ENCODE measurements at places on chromosomes 2 and 18.

GRCh38 chr2:6945821-6946220, 28.6 kb downstream of the RNF144A start:
- DNase-seq: no peak

GRCh38 chr18:55243857-55244256, 284.6 kb upstream of the CCDC68 start:
- no peak for DNase-seq

- no peak for DNase-seq
Measured at GRCh38 chr18:35029770-35030169, 11.4 kb upstream of the MAPRE2 start.

DNA sequence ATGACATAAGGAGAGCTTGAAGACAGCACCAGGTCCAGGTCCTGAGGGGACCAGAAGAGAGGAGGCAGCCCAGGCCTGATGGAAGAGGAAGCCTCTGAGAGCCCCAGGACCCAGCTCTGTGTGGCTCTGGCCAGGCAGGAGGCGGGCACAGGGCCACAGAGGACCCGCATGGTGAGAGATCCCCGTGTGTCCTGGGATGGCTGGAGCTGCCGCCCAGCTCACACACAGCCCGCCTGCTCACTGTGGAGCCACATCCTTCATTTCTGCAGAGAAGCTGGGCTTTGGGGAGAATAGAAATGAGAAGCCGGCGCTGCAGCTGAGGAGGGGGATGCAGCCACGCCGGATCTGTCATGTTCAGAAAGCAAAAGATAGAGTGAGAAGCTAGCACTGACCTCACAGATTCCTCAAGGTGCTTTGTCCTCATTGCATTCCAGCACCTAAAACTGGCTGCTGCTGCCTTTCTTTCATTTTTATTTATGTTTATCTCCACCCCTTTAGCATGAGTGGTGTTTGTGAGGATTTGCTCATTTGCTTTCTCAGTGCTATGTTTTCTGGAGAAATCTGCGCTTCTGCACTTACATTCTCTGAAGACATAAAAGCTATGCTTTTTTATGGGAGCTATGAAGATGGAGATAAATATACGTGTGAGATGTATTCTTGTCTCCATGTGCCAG, 307.6 kb upstream of the MYT1L start:
- no peak for DNase-seq

- no peak for DNase-seq
Measured at GRCh38 chr18:36153771-36154170, 24.1 kb downstream of the ELP2 start.

- DNase-seq: no peak
Measured at GRCh38 chr2:160516547-160517365, 23.1 kb upstream of the RBMS1 start.

- no peak for DNase-seq
Measured at GRCh38 chr2:73069855-73070642, 1.5 kb downstream of the SFXN5 start.

DNA sequence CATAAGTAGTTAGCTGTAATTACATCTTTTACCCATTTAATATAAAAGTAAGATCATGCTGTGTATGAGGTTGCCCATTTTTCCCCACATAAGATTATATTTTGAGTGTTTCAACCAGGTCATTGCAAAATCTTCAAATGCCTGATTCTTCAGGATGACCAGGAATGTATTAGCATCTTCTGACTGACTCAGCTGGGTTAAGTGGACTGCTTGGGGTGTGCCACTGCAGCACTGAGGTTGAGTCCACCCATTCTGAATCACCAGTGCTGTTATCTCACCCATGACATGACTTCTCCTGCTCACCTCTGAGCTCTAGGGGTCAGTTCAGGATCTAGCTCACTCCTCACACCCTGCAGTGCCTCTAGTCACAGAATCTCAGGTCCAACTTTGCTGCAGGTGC, 576.7 kb upstream of the ZEB2 start:
- DNase-seq: no peak

DNA sequence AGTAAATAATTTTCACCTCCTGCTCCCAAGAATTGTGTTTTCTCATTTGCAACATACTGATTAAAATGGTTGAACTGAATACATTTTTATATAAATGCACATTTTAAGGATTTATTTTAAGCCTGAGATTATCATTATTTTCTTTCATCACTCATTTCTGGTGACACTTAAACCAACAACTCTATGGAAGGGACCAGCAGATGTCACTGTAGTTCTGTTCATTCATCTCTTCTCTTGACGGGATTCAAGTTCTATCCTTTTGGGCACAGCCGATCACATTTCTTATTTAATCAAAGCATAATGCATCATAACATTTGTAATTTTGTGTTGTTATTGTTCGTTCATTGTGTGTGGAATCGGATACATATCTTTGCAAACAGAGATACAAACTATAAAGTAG, 417.9 kb downstream of the HRH4 start:
- no peak for DNase-seq

- no peak for DNase-seq
Measured at GRCh38 chr18:7116792-7117389, 706 bp downstream of the LAMA1 start.

- DNase-seq: no peak
Measured at GRCh38 chr2:27831279-27832050, 58.7 kb downstream of the RBKS start.

- no peak for DNase-seq
Measured at GRCh38 chr18:50832754-50833153, 12.9 kb upstream of the MRO start.

DNA sequence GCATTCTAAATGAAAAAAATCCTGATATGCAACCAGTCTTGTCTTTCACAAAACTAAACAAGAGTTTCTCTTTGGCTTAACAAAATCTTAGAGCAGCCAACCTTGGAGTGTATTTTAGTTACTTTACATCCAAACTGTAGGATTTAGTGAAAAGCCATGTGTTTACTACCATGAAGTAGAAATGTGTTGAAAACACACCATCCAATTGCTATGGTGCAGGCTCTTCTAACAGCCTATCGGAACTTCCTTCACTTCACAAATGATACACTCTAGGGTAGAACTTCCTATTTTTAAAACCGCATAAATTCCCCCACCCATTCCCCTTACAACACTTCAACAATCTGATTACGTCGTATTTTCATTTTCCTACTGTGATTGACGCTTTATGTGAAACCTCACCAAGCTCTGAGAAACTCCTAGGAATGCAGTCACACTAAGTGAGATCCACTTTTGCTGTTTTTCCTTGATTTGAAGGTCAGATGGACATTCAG, 74.4 kb upstream of the MAP4K4 start:
- no peak for DNase-seq

DNA sequence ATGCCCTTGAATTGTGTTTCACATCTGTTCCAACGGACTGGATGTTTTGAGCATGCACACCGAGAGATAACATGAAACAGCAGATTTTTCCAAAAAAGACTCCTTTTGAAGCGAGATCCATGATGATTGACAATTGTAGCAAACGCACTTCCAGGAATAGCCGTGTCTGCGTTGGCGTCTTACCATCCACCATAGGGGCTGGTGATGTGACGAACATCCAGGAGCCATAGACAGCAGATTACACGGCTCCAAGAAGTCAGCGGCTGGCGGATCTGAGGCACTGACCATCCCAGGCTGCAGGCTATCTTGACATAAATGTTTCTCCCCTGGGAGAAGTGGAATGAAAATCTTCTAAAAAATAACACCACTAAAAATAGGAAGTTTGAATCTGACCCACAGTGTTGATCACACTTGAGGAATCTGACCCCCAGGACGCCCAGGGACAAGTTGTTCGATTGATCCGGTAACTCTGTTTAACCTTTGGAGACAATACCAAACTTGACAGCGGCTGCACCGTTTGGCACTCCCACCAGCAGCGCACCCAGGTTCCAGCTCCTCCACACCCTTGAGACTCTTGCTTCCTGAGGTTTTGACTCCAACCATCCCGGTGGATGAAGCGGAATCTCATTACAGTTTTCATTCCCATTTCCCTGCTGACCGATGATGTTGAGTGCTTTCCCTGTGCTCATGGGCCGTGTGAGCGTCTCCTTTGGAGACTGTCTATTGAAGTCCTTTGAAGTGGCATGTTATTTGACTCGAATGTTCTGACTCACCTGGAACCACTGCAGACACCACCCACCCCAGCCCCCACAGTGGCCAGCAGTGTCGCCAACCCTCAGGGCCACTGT, 140.0 kb upstream of the GPC1 start:
- no peak for DNase-seq

- no peak for DNase-seq
Measured at GRCh38 chr2:110748489-110748867, 16.1 kb downstream of the ACOXL start.

- DNase-seq: no peak
Measured at GRCh38 chr2:216985658-216986141, 125.8 kb upstream of the TNP1 start.

DNA sequence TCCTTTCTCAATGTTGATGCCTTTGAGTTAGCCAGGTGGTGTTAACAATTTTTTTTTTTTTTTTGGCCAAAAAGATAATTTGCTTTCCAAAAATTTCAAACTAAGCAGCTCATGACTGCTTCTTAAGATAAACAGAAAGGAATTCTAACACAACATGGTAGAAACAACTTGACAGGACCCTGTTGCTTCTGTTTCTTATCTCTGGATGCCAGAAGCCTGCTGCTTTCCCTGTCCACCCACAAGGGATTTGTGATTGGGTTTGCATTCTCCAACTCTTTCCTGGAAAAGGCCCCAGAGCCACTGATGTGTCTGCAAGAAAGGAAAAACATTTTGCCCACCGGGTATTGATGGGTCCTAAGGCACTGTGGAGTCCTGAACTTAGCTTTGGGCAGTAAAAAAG, 217.2 kb upstream of the PKDCC start:
- DNase-seq: no peak

DNA sequence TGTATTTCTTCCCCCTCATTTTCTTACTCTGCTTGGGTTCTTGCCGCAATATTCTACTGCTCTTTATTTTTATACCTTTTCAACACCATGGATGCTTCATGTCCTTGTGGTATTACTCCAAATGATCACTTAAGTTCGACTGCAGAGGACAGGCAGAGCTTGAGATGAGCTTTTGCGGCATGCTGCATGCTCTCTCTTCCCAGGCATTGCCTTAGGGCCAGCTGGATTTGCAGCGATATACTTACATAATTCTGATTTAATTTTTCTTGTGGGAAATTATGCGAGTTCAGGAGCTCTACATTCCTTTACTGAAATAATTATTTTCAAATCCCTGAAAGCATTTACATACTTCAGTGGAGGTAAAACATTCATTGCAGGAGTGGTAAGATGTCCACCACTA, 288.1 kb downstream of the CCDC102B start:
- DNase-seq: no peak

GRCh38 chr2:181426672-181427071, 30.5 kb upstream of the ITGA4 start:
- no peak for DNase-seq

GRCh38 chr2:109298851-109299250, 169.8 kb downstream of the SH3RF3 start:
- no peak for DNase-seq

DNA sequence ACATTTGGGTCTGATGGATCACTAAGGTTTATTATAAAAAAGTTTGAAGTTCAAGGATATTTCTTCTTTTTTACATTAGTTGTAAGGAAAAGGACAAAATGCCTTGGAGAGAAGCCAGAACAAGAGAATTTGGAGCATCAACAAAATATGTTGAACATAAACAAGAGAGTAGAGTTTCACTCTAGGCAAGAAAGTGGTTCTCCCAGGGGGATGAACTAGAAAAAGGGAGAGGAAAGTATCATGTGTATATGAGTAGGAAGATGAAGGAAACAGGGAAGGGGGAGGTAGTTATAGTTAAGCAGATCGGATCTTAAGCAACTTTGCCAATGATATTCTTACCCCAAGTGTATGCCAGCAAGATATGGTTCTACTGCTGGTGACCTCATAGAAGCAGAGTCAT, 63.8 kb upstream of the GALNT3 start:
- no peak for DNase-seq

DNA sequence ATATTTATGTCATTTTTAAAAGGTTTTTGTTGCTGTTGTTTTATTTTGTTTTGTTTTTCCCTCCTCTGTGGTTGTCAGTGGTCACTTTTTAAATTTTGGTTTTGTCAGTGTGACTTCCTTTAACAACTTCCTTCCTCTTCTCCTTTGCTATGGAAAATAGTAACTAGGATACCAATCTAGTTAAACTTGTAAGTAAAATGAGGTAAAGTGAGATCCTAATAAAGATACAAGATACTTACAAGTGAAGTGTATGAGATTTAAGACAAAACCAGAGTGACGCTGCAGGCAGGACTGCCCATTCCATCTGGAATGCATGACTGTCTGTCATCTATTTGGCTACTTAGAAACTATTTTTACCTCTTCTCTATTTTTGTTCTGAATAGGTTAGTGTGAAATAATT, 30.6 kb upstream of the CREB1 start:
- DNase-seq: no peak

DNA sequence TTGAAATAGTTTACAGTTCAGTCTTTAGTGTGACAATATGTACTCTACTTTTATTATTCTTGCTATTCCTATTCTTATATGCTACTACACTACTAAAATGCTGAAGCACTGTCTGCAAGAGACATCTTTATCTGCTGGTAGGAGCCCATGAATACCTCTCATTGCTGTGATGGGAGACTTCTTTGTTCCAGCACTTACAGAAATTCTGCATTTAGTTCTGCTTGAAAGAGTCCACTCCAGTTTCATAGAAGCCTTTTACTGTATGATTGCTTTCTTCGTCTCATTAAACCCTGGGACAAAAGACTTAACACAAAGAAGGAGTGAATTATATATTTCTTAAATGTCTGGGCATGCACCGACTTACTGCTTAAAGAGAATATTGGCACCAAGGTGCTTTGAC, 272.7 kb downstream of the CD226 start:
- DNase-seq: no peak

DNA sequence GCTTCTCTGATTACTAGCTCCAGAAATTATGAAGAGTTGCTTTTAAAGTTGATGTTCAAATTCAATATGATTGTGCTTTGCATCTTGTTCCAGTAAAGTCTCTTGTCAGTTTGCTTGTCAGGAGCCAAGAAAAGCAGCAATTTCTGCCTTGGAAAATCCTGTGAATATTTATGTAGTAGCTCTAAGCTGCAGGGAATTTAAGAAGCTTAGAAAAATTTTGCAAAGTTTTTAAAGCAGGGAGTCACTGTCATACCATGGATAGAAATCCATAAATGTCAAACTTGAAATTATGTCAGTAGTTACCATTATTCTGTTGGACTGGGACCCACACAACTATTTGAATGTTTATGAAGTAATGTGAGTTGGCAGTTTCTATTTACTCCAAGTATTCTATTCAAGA, 169.3 kb downstream of the TMEM200C start:
- no peak for DNase-seq

DNA sequence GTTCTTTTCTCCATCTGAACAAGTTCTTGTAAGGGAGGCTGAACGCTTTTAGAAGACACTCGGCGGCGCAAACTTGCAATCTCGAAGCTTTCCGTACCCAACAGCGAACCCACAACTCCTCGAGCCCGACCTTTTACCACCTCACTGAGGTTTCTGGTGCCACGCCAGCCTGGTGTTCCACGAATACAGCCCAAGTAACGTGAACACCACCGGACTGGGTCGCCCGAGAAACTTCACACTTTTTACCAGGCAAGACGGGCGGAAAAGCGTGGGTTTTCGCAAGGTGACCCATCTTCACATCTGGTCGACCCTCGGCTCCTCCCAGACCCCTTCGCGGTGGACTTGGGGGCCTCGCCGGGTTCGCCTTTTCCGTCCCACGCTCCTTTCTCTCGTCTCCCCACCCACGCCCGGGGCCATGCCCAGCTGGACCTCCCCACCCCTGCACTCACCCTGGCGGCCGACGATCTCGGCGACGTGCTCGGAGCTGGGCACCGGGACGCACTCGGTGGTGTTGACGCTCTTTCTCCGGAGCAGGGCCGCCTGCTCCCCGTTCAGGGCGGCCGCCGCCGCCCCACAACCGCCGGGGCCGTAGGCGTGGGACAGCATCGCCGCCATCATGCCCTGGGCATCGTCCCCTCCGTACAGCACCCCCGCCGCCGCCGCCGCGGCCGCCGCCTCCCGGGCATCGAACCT, 1.2 kb downstream of the MEX3C start:
- DNase-seq: no peak
